ENCODE measurements at places on chromosomes 5 and 9.
A peak's percentile ranks its signal among the peaks of the same experiment; 100 is the strongest.

DNA sequence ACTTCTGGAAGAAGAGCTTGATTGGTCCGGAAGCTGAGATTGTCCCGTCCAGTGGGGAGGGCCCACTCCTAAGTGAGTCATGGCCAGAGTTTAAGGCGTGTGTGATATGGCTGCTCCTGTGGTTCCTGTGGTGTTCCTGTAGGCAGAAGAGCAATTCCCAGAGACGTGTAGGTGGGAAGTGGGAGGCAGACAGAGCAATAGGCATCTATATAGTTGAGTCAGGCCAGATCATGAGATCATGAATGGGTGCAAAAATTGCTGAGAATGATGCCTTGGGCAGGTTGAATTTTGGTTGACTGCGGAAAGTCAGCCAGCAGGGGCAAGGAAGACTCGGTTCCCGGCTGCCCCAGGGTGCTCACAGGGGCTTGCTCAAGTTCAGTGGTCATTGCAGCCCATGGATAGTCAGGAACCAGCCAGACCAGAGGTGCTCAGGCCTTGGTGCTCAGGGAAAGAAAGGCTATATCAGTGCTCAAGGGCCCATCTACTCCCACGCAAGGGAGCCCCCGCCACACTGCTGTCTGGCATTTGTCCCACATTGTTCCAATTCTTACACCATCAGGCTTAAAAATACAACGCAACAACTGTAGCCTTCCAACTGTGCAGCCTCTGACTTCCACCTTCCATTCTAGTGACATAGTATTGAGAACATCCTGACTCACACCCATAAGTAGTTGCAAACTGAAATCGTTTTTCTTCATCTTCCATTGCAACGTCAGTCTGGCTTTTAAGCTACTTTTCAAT, 21.0 kb upstream of the GSN start:
- DNase-seq: peak; percentile 85

GRCh38 chr5:44389090-44389822, at the start of gene FGF10:
TSS of gene FGF10 (minus strand) at chr5:44389420. CDS start at chr5:44388682, 738 bp downstream.
- DNase-seq: no peak

DNA sequence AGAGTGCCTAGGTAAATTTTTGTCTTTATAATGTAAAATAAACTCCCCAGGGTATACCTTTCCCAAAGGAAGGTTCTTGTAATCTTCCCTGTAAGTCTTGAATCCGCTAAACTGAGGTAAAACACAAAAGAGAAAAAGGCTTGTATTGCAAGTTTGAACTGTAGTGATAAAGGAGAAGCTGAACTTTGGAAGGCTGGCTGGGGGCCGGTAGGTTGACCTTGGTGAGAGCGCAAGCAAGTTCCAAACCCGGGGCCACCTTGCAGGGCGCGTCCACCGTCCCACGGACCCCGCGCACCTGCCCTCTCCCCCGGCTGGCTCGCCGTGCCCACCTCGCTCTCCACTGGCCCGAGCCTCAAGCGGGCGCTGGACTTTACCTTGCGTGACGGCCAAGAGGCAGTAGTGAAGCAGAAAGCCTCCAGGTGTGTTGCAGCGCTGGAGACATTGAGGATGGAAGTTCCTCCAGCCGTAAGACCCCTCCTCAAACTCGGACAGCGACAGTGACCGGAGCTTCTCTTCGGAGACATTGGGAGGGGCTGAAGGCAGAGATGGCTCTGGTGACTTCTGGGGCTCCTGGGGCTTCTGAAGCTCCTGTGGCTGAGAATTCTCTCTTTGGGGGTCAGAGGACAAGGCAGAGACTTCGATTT, 428 bp downstream of the SLCO4C1 start:
- DNase-seq: no peak

- DNase-seq: no peak
Observed at GRCh38 chr9:74220327-74220726, 276.8 kb upstream of the RORB start.

GRCh38 chr5:35029333-35029732, 18.4 kb downstream of the AGXT2 start:
- peak; percentile 32 for DNase-seq
